ENCODE measurements at places on chromosomes 3 and 15.

DNA sequence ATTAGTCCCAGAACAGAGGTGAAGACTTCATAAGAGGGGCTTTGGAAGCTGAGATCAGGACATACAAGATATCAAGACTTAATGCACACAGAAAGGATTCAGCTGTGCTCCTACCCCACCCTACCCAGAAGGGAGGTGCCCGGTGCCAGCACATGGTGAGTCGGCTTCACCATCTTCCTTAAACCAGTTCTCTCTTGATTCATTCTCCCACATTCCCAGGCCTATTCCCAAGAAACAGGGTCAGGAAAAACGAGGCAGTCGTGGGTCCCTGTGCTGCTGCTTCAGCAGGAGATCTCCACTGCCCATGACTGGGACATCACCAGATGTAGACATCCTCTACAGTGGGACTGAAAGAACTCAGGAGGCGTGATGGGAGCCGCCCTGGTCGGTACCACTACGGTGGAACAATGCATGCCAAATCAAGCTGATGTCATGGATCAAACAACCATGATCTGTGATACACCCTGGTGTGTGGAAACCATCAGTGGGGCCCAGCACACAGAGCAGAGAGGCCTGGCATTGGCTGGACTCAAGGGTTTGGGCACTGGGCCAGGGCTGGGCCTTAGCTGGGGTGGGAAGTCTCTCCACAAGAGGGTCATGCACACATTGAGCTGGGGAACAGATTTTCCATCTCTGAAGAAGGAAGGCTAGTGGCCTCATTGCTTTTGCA is 41.9 kb downstream of the CCDC12 start:
- DNase-seq, result no peak

DNA sequence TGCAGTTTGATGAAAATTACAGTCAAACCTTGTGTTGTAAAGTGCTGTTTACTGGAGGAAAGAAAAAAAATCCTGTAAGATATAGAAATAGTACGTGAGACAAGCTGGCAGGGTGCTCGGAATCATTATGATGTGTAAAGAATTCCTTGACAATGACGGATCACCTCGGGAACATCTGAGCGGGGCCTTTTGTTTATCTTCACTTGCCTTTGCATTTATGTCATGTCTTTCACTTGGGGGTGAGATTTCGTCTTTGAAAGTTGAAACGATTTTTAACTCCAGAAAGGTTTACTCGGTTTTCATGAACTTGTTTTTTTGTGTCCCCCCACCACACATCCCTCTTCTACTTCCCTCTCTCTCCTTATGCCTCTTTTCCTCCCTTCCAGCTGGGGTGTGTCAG is 128.3 kb upstream of the VEPH1 start:
- DNase-seq, result no peak

- DNase-seq, result no peak
Observed at GRCh38 chr3:197722734-197723133, 14.0 kb downstream of the RUBCN start.

DNA sequence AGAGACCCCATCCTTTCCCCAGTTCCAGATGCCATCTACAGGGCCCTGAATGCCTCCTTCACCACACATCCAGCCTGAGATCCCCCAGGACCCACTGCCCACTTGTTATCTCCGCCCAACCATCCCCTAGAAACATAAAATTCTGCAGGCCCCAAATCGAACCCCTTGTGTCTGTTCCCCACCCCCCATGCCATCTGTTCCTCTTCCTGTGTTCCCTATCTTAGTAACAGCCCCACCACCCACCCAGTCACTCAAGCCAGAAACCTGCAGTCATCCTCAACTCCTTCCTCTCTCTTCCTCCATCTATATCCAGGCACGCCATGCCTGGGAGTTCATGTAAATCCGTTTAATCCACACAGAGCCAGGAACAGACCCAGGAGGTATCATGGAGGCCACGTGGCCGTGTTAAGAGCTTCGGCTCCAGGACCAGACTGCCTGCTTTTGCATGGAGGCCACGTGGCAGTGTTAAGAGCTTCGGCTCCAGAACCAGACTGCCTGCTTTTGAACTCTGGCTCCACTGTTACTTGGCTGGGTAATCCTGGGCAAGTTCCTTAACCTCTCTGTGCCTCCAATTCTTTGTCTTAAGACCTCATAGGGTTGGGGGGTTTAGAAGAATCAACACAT is 4.8 kb downstream of the CSRNP1 start:
- no peak for DNase-seq

GRCh38 chr15:48544778-48545177 is 100.7 kb downstream of the FBN1 start:
- no peak for DNase-seq

DNA sequence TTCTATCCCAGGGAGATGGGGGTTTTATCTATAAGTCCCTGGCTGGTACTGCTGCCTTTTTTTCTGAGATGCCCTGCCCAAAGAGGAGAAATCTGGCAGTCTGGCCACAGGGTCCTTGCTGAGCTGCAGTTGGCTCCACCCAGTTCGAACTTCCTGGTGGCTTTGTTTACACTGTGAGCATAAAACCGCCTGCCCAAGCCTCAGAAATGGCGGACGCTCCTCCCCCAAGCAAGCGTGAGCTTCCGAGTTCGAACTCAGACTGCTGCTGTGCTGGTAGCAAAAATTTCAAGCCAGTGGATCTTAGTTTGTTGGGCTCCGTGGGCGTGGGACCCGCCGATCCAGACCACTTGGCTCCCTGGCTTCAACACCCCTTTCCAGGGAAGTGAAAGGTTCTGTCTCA is 126.8 kb upstream of the SUCLG2 start:
- DNase-seq, result no peak

DNA sequence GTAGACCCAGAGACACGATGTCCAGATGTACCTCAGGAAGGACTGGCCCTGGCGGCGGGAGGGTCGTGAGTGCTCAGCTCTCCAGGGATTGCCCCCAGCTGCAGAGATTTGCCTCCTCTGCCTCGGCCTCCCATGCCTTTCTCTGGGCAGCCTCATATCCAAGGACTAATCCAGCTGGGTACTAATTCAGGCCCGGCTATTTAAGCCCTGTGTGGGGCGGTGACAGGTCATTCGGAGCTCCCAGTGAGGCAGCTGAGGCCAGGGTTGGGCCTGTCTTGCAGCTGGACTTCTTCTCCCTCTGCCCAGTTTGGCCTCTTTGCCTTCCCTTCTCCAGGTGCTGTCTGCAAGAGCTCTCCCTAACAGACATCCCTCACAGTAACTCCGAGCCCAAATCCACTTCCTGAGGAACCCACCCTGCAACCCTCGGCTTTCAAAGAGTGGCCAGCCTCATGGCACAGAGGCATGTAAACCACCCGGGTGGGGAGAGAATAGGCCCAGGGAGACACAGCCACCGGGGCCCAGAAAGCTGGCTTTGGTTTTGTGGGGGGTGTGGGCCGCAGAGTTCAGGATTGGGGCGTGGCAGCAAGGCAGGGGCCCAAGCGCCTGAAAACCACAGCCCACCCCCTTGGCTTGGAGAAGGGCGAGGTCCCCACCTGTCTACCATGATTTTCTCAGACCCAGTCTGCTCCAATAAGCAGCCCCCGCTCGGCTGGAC is 85.8 kb downstream of the PPCDC start:
- DNase-seq, result no peak

GRCh38 chr3:17535274-17535673 is 207.2 kb downstream of the TBC1D5 start:
- no peak for DNase-seq

GRCh38 chr3:170563712-170564423 is 22.0 kb downstream of the SLC7A14 start:
- no peak for DNase-seq

DNA sequence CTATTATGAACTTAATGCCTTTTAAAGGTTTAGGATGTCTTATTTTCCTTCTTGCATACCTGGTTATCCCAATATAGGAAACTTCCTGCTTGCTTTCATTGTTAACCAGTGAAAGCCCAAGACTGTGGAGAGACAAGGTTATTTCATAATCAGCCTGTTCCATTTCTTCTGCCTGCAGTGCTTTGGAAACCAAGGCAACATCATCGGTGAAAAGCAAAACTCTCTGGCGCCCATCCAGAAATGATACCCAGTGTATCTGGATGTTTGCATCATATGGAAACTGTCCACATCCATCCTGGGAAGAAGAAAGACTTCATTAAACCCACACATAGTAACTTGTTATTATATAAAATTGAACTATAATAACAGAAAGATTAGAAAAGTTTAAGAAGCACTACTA is 170.1 kb downstream of the VPS13C start:
- DNase-seq, result no peak

DNA sequence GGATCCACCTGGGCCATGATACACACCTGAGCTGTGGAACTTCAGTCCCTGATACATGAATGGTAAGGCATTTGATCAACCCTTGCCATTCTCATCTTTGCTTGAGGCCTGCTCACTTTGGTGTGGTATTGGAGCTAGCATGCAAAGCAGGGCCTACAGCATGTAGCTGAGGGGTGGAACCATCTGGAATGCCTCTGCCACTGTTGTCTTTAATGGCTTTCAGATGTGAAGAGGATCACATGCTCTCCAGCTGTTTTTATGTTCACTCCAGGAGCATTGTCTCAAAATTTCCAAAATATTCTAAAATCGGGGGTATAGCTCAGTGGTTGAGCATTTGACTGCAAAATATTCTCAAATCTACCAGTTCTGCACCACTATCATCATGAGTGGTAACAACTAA is 64.4 kb upstream of the PHLDB2 start:
- no peak for DNase-seq

DNA sequence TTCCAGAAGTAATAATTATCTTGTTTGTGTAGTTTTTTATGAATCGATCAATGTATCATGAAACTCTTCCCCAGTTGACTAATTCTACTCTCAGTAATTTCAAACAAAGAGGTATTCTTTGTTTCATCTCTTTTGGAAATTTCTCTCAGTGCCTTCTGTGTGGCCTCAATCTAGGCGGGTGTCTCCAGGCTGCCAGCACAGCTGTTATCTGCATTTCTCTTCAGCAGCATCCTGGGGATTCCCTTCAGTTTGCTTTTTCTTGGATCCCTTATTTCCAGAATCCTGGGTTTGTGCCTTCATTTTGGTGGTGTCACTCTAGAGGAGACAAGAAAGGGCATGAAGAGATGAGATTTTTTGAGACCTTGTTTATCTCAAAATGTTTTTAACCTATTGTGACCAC is 22.7 kb downstream of the NIPA2 start:
- no peak for DNase-seq

DNA sequence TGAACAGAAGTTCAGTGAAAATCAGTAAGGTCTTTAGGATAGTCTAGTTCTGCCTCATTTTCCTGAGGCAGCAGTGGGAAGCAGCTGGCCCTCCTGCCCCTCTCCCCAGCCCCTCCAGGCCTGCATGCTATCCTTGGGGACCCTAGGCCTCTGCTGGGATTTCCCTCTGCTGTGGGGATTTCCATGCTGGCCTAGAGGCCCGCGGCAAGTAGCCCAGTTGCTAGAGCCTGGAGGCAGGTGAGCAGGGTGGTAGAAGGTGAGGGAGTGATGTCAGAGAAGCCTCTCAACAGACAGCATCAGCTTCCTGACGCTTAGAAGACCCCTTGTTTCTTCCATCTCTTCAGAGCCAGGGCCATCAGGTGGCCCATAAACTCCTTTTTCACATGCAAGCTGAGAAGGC is 305.8 kb upstream of the THBS1 start:
- no peak for DNase-seq

DNA sequence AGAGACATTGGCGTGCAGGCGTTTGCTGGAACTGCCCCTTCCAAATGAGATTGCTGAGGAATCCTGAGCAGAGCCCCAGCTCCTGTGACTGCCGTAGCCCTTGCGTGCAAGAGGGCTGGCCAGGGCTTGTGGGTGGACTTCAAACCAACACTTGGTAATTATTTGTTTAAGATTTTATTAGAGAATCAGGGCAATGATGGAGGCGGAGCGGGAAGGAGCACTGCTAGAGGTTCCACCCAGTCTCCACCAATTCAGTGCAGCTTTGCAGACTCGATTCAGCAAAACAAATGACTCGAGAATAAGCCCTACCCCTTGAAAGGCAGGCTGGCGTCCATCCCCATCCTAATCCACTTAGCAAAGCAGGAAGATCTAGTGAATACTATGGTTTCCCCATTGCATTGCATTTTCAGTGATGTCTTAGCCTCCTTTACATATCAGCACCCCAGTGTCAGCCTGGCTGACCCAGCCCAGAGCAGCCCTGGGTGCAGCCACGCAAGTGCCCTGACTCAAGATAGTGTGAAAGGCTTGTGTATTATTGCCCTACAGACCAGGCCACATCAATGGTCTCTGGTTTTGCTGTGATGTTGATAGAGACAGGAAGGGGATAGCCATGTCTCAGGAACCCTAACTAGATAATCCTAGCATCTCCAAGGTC is 26.0 kb downstream of the GLDN start:
- no peak for DNase-seq

DNA sequence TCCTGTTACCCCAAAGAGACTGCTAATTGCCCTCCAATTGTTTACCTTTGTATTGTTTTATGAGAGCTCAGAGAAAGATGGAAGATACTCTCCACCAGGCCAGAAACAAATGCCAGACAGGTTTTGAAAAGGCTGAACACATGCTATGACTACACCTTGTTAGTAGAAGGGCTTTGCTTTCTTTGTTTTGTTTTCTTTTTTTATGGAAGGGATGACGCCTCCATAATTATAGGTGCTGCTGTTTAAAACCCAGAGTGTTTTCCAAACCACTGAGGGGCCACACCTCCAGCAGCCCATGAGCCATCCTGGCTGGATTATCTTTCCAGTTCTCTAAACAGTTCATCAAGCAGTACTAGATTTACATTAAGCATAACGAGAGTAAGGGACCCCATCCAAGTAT is 5.6 kb upstream of the FOXP1 start:
- DNase-seq, result no peak

- DNase-seq, result no peak
Observed at GRCh38 chr3:5341610-5342009, 154.1 kb downstream of the EDEM1 start.

DNA sequence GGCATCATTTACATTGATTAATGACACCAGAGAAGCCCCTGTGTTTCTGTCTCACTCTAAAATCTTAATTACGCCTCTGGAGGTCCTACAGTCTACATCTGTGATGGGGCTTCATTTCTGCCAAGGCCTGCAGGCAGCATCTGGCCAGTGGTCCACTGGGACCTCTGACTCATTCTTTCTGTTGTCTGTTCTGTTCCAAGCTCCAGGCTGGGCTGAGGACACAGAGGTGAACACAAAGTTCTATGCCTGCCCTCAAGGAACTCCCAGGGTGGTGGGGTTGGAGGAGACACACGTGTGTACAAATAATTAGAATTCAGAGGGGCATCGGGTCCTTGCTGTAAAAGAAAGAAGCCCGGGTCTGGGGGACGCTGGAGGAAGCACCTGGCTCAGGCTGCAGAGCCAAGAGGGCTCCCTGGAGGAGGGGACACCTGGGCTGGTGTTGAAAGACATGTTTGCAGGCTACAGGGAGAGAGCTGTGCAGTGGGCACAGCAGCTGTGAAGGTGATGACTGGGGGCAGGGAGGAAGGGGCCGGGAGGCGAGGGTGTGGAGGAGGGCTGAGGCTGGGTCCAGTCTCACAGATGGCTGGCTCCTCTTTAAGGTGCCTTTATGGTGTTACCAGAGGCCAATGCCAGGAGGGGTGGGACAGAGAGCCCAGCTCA is 103.3 kb upstream of the PRR23E start:
- no peak for DNase-seq

GRCh38 chr3:19934098-19934566 is at the start of gene EFHB:
TSS of gene EFHB (minus strand) at chr3:19934217. CDS start at chr3:19934018, 199 bp downstream.
- DNase-seq, result no peak

GRCh38 chr3:64595253-64595694 is 92.5 kb downstream of the ADAMTS9 start:
- no peak for DNase-seq
